Type B pancreatic cell (in vitro differentiated cells): ENCODE measurements at places on chromosomes 2 and 18. TPM values are rescaled to one million over a fixed set of nuclear protein-coding genes. Genes with fewer than 3 reads are reported as not detected.

IL36G gene
- not detected in 2 replicates for total RNA-seq

TAF4B gene
- total RNA-seq, result 4.6 and 5.1 TPM in 2 replicates

DNA sequence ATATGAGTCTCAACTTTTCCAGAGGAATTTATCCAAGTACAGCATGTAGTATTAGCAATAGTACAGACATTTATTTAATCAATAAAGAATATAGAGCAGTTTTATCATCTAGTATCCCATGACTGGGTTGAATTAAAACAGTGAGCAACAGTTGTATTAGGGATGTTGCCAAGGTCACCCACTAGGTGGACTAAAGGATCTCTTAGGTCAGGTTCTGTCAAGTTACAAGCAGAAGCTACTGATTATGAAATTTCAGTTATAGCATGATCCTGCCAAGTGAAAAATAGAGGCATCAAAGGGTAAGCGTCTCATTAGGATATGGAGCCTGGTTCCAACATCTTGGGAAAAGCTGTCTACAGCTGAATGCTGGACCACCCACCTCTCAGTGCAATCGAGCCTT is 52.1 kb upstream of the LAPTM4A start:
- no peak for DNase-seq

DNA sequence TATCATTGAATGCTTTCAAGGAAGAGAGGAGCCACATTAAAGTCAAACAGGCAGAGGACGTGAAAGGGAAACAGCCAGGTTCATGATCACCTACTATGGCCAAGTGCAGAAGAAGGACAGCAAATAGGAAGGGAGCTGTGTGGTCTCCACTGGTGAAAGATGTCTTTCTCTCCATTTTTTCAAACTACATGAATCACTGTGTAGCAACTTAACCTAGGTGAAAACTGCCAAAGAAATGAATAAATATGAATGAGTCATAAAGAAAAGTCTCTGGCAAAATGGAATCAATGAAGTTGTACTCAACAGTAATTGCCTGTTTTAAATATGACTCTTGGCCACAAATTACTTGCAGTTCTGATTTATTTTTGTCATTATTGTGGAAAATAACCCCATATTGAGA is 452.6 kb upstream of the PKDCC start:
- DNase-seq, result no peak
